ENCODE measurements at places on chromosomes 11 and 22.
A peak's percentile ranks its signal among the peaks of the same experiment; 100 is the strongest.

DNA sequence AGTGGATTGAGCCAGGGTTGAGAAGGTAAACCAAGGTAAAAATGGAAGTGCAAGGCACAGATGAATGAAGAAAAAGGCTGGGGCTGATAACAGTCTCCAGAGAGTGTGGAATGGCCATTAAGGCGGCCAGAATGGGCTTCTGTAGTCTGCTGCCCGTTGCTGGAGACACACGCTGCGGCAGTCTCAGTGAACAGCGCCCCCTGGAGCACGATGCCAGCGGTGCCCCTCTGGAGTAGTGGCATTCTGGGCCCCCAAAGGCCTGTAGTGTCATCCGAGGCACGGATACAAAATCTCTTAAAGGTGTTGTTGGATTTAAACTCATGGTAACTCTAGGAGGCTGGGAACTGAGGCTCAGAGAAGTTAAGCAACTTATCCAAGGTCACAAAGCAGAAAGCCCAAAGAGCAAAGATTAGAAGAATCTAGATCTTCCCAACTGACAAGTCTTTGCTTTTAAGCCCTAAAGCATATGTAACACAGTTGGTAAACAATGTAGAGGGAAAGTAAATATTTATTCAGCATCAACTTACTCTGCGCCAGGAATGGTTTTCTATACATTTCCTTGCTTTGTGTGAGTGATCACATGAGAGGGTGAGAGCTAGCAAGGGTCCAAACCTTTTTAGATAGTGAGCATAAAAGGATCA is 18.2 kb downstream of the KCNJ1 start:
- peak; percentile 60 for DNase-seq

DNA sequence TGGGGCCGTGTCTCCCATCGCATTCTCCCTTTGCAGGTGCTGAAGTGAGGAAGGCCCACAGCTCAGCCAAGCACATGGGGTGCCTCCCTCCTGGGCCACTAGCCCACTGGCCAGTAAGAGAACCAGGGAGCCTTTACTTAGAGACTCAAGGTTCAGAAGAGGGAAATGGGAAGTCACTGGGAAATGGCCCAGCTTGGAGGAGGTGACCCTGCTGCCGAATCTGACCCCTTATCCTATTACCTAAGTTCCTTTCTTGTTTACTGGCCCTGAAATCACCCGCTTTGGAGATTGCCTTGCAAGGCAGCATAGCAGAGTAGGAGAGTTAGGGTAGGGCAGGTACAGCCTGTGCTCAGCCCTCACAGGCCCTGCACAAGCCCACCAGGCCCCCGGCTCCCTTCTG is 24.4 kb downstream of the UPB1 start:
- DNase-seq, result no peak

GRCh38 chr11:65593518-65594414 is 1.8 kb downstream of the KCNK7 start:
- DNase-seq, result no peak

GRCh38 chr22:41524809-41525449 is 19.3 kb downstream of the POLR3H start:
- DNase-seq, result peak; percentile 11

DNA sequence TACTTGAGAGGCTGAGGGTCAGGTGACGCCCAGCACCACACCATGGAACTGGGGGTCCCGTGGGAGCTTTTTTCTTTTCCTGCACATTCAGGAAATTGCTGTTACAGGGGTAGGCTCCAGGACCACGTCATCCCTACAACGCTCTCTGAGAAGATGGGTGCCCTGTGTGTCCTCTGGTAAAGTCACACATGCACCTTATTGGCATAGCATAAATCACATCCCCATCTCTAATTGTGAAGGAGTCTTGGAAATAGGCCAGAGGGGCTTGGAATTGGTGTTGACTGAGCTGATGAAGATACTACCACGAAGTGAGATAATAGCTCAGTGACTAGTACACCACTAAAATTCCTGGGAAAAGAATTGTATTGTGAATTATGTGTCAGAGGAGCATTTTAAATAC is 57.6 kb downstream of the TNRC6B start:
- no peak for DNase-seq

GRCh38 chr22:38110863-38111852 is 674 bp upstream of the BAIAP2L2 start:
- no peak for DNase-seq

DNA sequence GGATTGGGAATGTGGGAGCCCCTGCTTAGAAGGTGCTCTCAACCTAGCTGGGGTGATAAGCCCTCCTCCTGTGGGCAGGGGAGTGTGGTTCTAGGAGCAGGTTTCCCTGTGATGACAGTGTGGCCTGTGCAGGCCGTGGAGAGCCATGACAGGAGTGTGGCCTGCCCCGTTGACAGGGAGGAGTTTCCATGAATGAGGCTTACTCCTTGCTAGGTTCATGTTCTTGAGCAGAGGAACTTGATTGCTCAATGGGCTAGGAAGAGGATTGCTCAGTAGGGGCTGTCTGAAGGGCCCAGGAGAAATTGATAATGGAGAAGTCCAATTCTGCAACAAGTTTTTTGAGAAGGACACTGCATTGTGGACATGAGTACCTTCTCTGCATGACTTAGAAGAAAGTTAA is 92.0 kb downstream of the PPP6R3 start:
- no peak for DNase-seq

- DNase-seq, result no peak
Measured at GRCh38 chr11:127962416-127962815, 624.9 kb downstream of the ETS1 start.

All from stimulated activated CD8-positive, alpha-beta memory T cell treated with anti-CD3 and anti-CD28 coated beads, Interleukin-7, amount 100 ng/mL, for 1 hour (primary cell).